ENCODE measurements at places on chromosomes 2 and 18.

- DNase-seq = no peak
Observed at GRCh38 chr2:37350034-37350433, 5.6 kb downstream of the QPCT start.

DNA sequence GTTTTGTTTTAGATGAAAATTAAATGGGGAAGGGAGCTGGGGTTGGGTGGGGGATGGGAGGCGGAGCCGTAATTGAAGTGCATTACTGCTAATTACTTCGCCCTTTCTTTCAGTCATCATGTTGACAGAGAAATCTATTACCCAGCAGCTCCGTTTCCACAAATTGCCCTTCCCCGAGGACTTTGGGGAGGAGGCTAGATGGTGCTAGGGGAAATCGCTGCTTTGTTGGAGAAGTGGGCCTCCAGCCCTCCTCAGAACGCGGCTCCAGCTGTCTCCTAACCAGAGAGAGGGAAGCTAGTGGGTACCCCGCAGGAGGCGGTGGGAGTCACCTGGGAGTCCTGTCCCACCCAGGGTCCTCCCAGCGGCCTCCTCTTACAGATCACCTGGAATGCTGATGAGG is 130.9 kb upstream of the MYCN start:
- no peak for DNase-seq

DNA sequence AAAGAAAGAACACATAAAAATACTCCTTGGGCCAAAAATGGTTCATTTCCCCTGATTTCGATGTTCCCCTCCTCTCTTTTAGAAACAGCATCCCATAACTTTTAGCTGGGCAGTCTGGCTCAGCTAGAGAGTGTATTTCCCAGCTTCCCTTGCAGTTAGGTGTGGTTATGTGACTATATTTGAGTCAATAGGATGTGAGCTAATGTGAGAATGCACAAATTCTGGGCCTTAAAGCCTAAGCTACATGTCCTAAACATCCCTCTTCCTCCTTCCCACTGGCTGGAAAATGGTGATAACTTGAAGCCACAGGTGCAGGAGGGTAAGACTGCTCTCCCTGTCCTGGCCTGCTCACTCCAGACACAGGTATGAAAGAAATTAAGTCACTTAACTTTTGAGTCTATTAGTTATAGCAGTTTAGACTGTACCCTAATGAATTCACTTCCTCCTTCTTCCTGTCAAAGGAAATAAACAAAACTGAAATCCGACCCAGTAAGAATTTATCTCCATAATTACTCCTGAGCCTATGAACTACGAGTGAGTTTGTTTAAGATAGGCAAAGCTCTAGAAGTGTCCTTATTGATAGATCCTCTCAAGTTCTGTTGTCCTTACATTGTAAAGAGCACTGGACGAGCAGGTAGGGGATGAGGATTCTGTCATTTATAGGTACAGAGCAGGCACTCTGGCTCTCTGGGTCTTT is 177.6 kb downstream of the MTX2 start:
- no peak for DNase-seq

DNA sequence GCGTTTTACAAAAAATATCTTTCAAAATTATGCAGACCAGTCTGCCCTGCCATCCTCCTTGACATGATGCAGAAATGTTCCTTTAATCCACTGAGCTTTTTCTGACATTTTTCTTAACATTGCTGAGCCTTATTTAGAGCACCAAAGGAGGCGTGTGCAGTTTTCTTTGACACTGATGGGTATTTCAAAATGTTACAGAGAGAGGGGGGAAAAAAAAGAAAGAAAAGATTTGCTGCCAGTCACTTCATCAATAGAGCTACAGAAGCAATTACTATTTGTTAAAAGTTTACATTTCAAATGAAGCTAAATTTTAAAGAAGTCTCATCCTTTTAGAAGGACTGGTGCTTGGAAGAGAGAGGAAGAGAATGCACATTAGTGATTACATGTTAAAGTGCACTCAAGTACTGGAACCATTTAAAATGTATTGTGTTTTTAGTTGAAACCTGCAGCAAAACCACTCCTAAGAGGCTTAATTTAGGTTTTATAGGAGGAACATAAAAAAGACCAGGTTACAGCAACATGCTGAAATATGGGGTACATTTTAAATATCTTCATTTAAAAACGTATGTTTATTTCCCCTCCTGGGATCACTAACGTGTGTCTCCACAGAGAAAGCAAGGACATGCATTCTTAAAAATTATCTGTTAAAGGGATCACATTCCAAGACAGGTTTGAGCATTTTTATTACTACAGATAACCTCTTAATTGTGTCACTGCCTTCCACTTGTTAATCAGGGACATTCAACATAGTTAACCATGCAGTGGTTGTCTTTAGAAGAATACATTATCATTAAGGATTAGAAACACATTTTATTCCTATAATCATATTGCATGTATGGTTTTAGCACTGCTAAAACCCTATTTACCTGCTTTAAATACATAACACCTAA is 258.4 kb downstream of the MEIS1 start:
- no peak for DNase-seq

GRCh38 chr2:219851801-219852481 is 224.5 kb downstream of the SLC4A3 start:
- DNase-seq = no peak

- no peak for DNase-seq
Observed at GRCh38 chr2:82959727-82960126, 1499.4 kb downstream of the SUCLG1 start.

DNA sequence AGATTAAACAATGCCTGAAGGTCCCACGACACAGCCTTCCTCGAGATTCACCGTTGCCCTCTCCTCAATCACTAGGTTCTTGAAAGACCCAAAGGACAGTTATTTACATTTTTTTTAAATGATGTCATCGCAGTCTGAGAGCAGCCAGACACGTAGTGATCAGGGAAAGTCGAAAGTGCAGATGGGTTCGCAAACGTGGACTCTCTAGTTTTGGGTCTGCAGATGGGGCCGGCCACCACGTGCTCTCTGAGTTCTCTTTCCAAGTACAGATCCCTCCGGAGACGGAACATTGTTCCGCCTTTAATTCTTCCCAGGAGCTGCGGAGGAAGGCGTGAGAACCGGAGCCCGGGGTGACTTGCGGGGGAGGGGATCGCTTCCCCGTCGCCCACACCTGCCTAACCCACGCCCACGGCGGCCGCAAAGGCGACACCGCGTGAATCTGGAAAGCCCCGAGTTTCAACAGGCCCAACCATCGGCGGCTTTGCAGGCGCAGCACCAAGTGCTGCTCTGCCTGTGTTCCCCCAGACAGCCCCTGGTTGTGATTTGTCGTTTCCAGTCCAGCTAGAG is 54.3 kb downstream of the PKDCC start:
- peak; percentile 61 for DNase-seq

DNA sequence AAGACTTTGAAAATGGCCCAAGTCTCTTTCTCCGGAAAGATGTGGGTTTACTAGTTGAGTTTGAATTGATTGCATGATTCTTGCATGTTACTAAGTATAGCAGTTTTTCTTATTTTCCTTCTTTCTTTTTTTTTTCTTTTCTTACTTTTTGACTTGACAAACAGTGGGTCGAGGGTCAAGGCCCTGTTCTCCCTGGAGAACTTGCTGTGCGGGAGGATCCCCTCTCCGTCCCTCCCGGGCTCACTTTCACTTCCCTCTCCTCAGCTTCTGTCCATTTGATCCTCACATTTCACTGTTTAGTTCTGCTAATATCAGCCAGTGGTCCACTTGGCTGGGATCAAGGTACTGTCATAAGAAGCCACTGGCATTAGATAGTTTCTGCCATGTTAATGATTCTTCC is 767.4 kb downstream of the TDRD15 start:
- no peak for DNase-seq

DNA sequence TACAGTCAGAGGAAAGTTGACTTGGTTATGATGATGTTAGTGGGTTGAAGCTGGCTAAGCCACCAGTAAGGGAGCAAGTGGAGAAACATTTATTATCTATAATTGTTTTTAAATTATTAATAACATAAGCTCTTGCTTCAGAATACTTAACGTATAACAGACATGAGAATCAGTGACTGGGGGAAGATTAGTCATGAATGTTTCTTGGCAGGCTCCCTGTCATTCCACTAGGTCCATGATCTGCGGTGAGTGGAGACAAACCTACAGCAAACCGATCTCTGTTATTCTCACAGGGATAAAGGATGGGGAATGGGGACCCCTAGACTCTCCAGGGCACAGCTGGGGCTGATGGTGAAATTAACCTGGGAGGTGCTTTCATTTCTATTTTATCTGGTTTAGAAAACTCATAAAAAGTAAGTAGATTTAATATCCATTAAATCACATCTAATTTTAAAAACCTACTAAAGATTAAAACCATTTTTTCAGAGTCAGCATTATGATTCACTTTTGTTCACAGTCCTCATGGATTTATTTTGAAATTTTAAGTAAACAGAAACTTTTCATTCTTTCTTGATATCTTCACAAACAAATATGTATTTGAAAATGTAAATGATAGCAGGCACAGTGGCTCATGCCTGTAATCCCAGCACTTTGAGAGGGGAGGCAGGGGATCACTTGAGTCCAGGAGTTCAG is 420.3 kb downstream of the PTPRM start:
- no peak for DNase-seq
